ENCODE measurements at places on chromosomes 4 and X.

GRCh38 chr4:110869862-110870572 is 247.1 kb upstream of the PITX2 start:
- DNase-seq = no peak

DNA sequence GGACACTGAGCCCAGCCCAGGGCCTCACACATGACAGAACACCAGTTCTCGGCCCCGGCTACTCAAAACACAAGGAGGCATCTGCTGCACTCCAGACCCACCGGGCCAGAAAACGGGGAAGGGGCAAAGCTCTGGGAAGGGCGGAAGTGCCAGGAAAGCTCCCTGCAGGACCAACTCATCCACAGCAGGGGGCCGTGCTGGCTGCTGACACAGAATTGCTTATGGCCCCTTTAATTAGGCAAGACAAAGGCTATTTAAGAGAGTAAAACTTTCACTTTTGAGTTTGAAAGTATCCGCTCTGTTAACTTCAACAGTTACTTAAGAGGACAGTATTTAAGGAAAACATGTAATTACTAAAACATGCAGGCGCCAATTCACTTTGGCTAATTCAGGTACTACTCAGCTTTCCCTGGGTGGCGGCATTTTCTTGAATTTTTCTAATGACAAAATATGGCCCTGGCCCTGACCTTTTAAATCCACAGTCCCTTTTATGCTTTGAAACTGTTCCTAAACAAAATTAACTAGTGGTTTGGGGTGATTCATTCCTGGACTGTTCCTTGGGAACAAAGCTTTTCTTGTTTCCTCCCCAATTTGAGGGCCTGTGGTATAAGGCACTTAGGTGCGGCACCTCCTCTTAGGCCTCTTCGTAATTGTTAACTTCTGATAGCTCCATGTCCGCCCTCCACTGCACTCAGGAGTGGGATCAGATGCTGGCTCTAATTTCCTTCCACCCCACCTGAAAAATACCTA is 40.4 kb downstream of the NSG1 start:
- no peak for DNase-seq

- no peak for DNase-seq
These were observed 5.3 kb upstream of the FGA start for GRCh38 chr4:154595807-154596206.

- DNase-seq = no peak
These were observed 78.7 kb downstream of the CAPN6 start for GRCh38 chrX:111191598-111191997.

DNA sequence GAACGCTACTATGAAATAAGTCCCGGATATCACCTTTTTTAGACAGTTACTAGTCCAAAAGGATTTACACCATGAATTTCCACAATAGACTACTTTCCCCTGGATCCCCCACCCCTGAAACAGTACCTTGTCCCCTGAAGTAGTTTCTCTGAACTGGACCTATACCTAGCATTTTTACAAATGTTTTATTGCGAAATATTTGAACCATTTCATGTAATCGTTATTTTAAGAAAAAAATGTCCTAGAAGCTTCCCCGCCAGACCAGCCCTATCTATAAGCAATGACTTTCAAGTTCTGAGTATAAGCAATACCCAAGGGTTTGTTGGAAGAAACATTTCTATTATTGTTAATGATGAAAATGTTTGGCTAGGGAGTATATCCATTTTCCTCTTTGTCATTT is 517.8 kb upstream of the IGFBP7 start:
- DNase-seq = no peak

GRCh38 chr4:101357751-101358150 is 10.4 kb upstream of the PPP3CA start:
- no peak for DNase-seq

DNA sequence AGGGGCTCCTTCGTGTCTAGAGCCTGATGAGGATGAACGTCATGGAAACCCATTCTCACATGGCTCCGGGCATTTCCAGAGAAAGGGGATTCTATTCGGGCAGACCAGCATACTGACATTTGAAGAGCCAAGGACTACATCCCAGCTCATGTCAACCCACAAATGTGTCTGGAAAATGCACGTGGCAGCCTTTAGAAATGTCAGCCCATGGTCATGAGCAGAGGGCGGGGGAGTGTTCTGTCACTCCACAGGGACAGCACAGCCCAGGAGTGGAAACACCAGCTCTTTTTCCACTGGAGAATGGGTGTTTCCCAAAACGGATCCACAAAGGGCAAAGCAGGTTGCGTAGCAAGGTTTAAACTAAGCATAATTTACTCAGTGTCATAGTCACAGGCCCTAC is 207.0 kb downstream of the BCOR start:
- no peak for DNase-seq

- no peak for DNase-seq
These were observed 18.6 kb downstream of the RXFP1 start for GRCh38 chr4:158540125-158540907.

DNA sequence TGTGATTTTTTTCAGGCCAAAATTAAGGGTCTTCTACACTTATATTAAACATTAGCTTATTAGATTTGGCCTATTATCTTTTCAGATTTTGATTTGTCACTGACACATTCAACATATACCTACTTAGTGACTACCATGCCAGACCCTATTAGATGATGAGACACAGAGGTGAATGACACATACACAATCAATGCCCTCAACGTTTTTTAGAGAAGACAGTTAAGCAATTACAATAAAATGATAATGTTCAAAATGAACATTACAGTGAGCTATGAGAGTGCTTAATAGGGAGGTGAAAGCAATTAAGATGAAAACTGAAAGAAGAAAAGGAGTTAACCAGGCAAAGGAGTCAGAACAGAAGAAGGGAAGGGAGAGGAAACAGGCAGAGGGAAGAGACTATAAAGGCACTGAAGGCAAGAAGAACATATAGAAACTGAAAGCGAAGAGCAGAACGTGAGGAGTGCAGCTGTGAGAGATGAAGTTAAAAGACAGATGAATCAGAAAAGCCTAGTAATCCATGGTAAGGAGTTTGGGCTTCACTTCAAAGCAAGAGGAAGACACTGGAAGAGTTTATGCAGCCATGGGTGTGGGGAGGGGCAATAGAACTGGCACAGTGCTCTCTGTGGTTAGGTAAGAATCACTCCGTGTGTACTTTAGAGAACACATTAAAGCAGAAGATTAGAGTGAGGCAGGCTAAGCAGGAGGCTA is 119.0 kb downstream of the REELD1 start:
- DNase-seq = peak; percentile 8

GRCh38 chr4:94452476-94453371 is 982 bp downstream of the PDLIM5 start:
- DNase-seq = peak; percentile 14

GRCh38 chr4:112038861-112039260 is 106.4 kb upstream of the FAM241A start:
- no peak for DNase-seq

GRCh38 chr4:7752649-7753048 is 187.0 kb downstream of the AFAP1 start:
- DNase-seq = no peak

GRCh38 chr4:11005300-11005699 is 320.7 kb upstream of the CLNK start:
- no peak for DNase-seq

DNA sequence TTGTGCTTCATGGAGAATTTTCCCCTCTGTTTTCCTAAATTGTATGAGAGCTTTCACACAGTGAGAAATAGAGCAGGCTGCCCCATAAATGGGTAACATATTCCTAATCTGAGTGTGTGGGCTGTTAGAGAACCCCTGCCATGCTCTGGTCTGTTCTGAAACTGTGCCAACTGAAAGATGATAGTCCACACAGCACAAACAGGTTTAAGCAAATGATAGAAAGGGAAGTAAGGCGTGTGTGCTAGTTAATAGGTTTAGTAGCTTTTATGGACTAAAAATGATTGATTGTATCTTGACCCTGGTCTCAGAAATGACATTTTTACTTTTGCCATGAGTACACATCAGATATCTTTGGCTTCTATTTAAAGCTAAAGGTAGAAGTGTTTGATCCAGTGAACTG is 106.2 kb downstream of the PRRG1 start:
- no peak for DNase-seq

- DNase-seq = no peak
These were observed 42.4 kb downstream of the SPATA18 start for GRCh38 chr4:52093466-52093865.

DNA sequence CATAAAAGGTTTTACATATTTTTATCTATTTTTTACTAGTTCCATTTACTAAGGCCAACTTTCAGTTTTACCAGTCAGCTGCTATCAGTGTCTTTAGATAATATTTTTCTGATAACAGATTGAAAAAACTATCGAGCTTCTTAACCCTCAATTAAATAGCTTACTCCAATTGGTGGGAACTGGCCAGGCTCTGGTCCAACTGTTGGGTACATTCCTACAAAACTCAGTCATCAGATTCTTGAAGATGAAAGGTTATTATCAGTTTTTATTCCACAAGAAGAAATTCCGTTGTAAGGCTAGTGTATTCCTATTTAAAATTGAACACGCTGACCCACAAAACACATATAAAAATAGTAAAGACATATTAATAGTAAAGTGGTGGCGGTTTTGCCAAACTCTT is 346.2 kb downstream of the MAPK10 start:
- DNase-seq = no peak

Measured in activated naive CD4-positive, alpha-beta T cell treated with Interleukin-2 at 50 U/mL for 16 hours (primary cell).